ENCODE measurements at places on chromosomes 1 and 21.

DNA sequence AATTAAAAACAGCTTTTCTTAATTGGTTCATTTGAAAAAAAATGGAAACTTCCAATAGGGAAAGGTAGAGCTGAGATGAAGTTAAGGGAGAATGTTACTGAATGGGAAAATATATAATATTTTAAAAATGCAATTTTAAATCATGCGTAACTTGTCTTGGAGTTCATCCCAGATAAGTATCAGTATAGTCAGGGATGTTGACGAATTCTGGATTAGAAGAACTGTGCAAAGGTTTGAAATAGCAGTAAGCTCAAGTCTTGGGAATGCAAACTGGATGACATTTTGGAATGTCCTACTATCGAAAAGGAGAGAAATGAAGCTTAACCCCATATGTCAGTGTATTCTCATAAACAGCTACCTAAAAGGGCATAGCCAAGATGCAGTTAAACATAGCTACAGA lies 4.0 kb upstream of the ST6GALNAC3 start:
- no peak for DNase-seq

DNA sequence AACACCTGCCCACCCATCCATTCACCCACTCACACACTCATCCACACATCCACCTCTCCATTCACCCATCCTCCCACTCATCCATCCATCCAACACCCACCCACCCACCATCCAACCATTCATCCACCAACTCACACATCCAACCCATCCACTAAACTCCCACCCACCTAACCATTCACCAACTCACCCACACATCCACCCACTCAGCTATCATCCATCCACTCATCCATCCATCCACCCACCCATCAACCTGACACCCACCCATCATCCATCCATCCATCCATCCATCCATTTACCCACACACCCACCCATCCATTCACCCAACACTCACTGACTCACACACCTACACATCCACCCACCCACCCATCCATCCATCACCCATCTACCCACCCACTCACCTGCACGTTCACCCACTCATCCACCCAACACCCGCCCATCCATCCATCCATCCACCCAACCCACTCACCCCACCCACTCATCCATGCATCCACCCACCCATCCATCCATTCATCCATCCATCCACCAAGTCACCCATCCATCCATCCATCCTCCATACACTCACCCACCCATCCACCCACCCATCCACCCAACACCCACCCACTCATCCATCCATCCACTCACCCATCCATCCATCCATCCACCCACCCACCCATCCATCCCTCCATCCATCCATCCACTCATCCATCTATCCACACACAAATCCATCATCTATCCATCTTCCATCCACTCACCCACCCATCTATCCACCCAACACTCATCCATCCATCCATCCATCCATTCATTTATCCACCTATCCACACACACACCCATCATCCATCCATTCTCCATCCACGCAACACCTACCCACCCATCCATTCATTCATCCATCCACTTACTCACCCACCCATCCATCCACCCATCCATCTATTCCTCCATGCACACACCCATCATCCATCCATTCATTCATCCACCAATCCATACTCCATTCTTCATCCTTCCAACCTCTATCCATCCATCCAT lies 17.4 kb upstream of the PRDM16 start:
- no peak for DNase-seq

GRCh38 chr1:220291580-220291979 lies 19.3 kb upstream of the RAB3GAP2 start:
- no peak for DNase-seq

DNA sequence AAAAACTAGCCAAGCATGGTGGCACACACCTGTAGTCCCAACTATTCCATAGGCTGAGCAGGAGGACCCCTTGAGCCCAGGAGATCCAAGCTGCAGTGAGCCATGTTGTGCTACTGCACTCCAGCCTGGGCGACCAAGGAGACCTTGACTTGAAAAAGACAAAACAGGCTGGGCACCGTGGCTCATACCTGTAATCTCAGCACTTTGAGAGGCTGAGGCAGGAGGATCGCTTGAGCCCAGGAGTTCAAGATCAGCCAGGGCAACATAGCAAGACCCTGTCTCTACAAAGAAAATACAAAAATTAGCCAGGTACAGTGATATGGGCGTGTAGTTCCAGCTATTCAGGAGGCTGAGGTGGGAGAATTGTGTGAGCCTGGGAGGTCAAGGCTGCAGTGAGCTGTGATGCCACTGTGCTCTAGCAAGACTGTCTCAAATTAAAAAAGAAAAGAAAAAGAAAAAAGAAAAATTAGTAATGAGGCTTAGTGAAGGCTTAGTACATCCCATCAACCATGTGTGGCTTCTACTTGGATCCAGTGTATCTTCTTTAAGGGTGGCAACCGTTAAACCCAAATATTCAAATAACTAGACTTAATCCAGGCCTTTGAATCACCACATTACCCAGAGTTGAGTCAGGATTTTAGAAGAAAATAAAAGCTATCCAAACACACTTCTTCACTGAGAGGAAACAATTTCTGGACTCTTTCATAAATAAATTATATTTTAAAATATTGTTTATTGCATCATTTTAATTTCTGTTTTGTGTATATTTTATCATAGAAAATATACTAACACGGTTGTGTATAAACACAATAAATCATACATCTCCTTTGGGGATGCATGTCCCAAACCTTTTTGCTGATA lies 74.3 kb upstream of the RAB4A start:
- no peak for DNase-seq

DNA sequence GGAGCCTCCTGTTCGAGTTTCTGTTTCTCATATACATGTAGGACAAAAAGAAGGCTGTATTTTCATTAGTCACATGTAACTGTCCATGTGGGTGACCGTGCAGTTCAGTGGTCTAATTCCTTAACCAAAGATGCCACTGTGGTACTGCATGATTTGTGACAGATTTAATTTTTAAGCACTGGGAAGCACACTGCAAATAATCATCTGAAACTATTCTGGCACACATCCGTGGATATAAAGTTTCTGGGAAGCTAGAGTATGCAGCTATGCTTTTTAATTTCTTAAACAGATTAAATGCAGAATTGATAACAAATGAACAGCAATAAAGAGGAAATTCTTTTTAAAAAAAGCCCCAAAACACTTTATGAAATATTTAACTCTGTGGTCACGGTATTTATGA lies 254.8 kb downstream of the LMO4 start:
- no peak for DNase-seq

GRCh38 chr21:35257413-35257812 lies 208.3 kb upstream of the RUNX1 start:
- DNase-seq = no peak

- no peak for DNase-seq
These were observed 55.7 kb downstream of the HLCS start for GRCh38 chr21:36910581-36911307.

DNA sequence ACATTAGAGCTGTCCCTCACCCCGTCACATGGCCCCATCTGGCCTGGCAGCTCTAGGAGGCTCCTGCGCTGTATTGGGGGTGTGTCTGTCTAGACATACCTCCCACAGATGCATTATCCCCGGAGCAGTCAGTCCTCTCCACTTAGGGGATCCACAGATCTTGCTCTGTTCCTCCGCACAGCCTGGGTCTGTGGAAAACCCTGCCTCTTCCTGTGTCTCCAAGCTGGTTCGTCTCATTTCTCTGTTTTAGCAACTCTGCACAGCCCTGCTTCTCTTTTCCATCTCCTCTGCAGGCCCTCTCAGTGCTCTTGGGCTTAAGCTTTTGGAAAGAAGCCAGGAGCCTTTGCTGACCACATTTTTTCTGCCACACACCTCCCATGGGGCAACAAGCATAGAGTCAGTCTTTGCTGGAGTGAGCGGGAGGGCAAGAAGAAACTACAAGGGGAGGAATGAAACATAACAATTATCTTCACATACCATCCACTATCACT lies 241.5 kb downstream of the FOXD2 start:
- peak; percentile 83 for DNase-seq

GRCh38 chr21:33839806-33840205 lies 75.8 kb downstream of the ATP5PO start:
- DNase-seq = no peak

- no peak for DNase-seq
These were observed 4.6 kb downstream of the BOLA1 start for GRCh38 chr1:149903836-149904491.

DNA sequence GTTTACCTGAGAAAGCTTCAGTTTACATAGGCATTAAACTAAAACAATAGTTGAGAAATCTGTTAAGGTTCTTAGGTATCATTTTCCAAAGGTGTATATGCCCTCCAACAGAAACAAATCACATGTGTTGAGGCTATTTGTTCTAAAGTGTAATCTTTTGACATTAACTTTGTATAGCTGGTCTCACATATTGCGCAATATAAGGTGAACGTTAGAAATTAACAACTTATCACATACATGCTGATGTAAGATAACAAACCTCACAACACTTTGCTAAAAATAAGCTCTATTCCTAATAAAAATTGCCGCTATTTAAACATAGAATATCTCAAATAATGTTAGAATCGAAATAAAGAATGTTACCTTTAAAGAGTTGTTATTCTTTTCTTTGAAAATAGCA lies 340.6 kb downstream of the SRGAP2C start:
- DNase-seq = no peak

DNA sequence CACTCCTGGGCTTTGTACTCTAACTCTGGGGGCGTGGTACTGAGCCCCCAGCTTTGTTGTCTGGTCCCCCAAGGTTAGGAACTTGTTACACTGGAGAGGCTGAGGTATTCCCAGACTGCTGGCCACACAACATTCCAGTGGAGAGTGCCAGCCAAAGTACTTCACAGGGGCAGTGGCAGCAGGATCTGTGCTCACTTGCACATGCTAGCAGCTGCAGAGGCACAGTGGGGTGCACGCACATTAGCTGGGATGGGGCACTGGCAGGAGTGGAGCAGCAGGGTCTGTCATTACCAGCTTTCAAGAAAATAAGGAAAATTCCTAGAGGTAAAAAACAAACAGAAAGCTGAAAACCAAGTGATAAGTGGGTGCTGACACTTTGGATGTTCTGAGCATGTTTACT lies 31.0 kb downstream of the ZNF691 start:
- no peak for DNase-seq

- DNase-seq = peak; percentile 3
These were observed 62.2 kb downstream of the ZNF684 start for GRCh38 chr1:40593449-40594186.

DNA sequence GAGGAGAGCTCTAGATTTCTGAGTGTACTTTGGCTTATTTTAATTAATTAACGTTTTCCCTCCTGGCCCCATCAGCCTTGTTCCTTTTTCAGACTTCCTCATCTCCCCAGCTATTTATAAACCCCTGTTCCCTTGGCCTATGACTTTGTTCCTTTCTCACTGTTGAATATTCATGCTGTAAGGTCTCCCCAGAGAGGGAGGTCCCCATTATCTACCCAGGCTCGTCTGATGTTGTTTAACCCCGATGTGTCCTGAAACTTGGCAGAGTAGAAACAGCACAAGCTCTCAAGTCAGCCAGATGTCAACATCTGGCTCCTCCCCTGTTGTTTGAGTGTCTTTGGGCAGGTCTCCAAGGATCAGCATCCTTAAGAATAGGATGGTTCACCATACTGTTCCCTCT lies 153.6 kb downstream of the HIVEP3 start:
- peak; percentile 87 for DNase-seq

DNA sequence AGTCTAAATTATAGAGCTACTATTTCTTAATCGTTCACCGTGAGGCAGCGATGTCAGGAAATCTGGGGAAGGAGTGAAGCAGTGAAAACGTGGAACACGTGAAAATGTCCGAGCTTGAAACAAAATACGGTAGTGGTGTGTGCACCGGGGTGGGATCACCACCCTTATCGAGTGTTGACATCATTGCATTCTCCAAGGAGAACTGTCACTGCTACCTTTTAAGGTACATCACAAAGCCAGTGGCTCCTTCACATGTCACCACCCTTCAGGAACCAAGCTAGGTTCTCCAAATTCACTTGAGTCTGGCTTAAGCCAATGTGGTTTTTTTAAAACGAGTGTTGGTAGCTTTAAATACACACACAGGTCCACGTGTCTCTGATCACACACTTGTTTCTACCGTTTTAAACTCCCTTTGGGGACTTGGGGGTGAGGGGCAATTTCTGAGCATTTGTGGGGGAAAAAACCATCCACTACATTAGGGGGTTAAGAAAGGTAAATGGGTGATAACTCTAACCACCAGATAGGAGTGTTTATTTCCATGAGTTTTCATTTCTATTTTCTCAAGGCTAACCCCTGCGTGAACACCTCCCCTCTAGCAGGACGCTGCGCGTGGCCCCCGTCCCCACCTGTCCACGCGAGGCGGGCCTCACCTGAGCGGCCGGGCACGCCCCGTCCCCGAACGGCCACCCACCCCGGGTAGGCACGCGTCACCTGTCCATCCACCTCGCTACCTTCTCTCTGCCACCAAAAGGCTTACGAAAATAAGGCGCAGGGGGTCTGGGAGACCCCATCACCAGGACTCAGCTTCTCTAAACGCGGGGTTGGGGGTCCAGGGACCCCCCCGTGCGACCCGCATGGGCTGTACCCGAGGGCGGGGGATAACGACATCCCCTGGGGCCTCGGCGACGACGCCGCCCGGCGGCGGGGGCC lies 978 bp downstream of the PRDM15 start:
- peak; percentile 41 for DNase-seq

GRCh38 chr1:171858696-171859095 lies 17.4 kb downstream of the DNM3 start:
- DNase-seq = no peak

- DNase-seq = no peak
These were observed 25.3 kb downstream of the RBM11 start for GRCh38 chr21:14241297-14241696.

DNA sequence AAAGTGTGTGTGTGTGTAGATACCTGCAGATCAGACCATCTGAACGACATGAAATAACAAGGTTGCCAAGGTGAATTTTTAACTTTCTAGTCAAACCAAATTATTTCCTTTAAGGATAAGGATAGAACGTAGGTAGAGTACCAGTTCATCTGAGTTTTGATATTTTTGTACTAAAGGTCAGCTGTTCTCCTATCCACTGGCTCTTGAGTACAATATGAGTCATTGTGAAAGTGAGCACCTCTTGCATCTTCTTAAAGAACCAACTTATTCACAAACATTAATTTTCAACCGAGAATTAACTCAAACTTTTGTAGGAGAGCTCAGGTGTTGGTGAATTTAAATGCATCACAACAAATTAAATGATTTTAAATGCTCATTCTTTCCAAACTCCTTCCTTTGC lies 71.5 kb downstream of the IFI44 start:
- DNase-seq = no peak

DNA sequence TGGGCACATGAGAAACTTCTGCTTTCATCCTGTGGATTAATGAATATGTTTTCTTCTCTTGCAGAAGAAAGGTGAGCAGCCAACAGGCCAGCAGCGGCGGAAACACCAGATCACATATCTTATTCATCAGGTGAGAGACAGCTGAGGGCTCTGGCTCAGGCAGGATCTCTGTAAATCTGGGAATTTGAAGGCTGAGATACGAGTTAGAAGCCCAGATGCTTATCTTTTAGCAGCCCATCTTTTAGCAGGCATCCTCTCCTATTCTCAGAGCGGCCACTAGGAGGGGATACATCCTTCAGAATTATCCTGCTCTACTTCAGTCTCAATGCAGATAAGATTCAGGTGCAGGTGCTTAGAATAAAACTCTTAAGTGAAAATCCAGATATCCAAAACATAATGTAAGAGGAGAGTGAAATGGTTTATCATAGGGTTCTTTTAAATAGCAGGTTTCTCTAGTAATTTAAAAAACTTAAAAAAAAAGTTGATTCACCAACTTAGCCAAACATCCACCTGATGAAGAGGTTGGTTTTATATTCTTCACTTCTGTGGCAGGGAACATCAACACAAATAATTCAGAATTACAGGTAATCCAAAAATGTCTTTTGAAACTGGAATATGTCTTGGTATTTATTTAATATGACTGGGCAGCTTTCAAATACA lies 19.3 kb downstream of the SH2D2A start:
- DNase-seq = peak; percentile 70

Measured in suppressor macrophage (primary cell).